ENCODE measurements at places on chromosomes 2 and 18.
A peak's percentile ranks its signal among the peaks of the same experiment; 100 is the strongest.

- no peak for DNase-seq
These were observed 389.7 kb upstream of the ATP5MC3 start for GRCh38 chr2:175571078-175571653.

DNA sequence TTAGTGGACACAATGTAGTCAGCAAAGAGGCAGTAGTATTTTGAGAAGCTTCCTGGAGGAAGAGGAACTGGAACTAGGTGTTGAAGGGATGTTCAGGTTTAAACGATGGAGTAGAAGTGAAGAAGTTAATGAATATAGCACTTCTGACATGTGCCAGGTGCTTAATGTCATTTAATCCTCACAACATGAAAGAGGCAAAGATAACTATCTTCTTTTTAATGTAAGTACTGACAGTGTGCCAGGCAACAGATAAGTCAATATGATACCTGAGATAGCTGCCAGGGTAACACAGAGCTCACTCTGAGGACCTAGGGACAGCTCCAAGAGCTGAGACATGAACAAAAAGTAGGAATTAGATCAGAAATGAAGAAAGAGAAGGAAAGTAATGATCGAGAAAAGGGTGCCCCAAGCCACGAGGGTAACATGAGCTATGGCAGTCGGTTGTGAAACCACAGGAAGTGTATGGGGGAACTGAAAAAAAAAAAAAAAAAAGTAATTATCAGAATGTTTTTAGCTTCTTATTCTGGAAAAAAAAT lies 140.7 kb downstream of the RNF144A start:
- DNase-seq = no peak

GRCh38 chr2:9795071-9795470 lies 48.2 kb upstream of the TAF1B start:
- DNase-seq = no peak

DNA sequence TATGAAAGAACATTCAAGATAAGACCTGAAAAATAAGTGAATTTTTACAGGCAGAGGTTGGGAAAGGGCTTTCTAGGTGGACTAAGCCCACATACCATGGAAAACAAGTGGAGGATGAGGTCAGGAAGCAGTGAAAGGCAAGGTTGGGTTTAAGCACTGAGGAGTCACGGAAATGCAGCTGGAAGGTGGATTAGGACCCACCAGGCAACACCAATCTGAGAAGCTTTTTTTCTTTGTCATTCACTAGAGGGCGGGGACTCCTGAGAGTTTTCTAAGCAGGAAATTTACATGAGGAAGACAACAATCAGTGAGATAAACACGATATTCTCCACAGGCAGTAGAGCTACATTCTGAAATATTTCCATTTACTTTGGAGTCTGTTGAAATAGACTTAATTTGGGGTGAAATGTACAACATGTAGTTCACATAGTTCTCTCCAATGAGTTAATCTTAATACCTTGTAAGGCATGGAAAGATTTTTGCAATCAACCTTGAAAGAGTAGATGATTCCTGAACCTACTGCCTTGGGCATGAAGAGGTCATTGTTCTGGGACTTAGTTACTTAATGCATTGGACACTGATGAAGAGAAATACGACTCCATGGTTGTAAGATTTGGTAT lies 40.7 kb downstream of the VIT start:
- no peak for DNase-seq

DNA sequence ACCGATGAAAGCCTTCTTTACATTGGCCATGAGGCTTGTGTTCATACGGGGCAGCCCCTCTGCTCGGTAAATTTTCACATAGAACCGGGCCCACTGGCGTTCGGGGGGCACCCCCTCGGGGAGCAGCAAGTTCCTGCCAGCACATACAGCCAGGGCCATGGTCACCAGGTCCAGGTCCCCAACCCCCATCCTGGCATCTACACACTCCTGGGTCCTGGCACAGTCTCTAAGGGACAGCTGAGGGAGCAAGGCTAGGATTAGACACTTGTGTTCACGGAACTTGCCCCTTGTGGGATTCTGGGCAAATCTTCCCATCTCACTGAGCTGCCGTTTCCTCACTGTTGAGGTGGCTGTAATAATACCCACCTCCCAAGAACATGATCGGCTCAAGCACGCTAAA lies 5.6 kb upstream of the OTOF start:
- DNase-seq = no peak

- DNase-seq = no peak
These were observed 128.4 kb upstream of the MC4R start for GRCh38 chr18:60500960-60501359.

- DNase-seq = no peak
These were observed 48.5 kb upstream of the ASPRV1 start for GRCh38 chr2:70009762-70010575.

- no peak for DNase-seq
These were observed 19.3 kb upstream of the MGAT5 start for GRCh38 chr2:134234535-134234934.

- no peak for DNase-seq
These were observed 277.2 kb downstream of the BCL2 start for GRCh38 chr18:63042351-63042750.

DNA sequence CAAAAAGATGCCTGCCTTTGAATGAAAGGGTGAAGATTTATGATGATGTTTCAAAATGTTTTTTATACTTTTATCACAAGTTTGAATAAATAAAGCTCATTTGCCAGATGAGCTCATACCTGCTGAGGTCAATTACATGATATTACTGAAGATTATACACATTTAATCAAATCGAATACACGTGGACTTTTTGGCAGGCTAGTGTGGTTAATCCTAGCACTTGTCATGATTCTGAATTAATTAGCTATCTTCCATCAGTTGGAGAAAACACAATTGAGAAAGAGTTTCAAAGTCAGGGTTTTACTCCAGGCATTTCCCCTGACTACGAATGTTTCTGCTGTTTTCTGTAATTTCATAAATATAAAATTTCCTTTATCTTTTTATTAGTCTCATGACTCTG lies 54.4 kb downstream of the LRPPRC start:
- DNase-seq = no peak

GRCh38 chr2:184037273-184037672 lies 561.1 kb upstream of the ZNF804A start:
- no peak for DNase-seq

DNA sequence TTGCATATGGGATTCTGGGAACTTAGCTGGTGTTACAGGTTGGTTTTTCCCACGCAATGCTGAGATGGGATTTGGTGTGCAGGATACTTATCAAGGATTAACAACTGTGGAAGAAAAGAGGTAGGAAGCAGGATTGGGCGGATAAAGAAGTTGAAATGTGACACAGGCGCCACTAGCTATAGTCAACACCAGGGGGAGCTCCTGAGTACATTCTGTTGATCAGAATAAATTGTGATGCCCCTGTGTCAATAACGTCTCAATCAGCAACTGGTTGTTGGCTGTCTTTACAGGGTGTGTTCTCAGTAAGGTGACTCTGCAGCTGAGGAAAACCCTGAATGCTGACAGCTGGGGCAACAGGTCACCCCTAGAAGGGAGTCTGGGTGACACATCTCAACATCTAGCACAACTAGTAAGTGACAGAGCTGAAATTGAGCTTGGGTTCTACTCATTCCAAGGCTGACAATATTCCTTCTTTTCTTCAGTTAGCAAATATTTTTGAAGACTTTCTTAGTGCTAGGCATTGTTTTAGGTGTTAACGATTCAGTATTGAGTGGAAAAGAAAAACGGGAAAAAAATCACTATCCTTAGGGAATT lies 143.0 kb downstream of the ARL6IP6 start:
- DNase-seq = peak; percentile 46

DNA sequence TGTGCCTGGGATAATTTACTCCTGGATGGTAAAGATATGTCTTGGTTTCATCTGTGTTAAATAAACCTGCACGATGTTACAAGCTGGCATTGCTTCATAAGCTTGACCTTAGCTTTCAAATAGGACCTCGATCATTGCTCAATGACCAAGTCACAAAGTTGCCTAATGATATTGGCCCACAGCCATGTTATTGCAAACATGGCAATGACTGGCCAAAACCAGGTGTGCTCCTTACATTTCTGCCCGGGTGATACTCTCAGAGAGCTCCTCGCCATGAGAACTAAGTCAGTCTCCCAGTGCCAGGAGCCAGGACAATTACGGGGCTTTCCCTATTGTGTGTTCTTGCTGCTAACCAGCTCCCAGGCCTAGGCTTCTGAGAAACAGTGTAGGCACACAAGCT lies 72.5 kb upstream of the CYP1B1 start:
- no peak for DNase-seq

- DNase-seq = no peak
These were observed 114.0 kb downstream of the KLHL29 start for GRCh38 chr2:23498943-23499342.

DNA sequence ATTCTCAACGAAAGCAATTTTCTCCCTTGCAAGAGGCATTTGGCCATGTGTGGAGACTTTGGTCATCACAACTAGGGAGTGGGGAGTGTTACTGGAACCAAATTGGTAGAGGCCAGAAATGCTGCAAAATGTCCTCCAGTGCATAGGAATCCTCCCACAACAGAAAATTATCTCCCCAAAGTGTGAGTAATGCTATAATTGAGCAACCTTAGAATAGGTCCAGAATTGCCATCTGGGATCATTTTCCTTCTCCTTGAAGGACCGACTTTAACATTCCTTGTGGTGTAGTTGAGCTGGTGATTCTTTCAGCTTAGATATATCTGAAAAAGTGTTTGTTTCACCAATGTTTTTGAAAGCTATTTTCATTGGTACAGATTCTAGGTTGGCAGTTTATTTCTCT lies 111.2 kb upstream of the SMIM21 start:
- DNase-seq = no peak

DNA sequence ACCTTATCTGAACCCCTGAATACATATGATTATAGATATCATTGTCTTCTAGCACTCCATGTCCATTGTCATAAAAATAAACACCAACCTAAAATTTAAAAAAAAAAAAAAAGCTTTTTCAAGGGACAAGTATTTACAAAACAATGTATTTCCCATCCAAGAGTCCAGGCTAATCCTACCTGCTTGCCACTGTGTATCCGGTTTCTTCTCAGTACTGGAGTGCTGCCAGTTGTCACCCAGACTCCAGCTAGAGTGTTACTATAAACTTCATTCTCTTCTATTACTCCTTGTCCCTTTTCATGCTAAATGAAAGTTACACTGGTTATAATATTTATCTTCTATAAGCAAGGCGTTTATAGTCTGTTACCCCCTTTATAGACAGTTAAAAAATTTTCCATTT lies 35.8 kb downstream of the MSH6 start:
- no peak for DNase-seq

DNA sequence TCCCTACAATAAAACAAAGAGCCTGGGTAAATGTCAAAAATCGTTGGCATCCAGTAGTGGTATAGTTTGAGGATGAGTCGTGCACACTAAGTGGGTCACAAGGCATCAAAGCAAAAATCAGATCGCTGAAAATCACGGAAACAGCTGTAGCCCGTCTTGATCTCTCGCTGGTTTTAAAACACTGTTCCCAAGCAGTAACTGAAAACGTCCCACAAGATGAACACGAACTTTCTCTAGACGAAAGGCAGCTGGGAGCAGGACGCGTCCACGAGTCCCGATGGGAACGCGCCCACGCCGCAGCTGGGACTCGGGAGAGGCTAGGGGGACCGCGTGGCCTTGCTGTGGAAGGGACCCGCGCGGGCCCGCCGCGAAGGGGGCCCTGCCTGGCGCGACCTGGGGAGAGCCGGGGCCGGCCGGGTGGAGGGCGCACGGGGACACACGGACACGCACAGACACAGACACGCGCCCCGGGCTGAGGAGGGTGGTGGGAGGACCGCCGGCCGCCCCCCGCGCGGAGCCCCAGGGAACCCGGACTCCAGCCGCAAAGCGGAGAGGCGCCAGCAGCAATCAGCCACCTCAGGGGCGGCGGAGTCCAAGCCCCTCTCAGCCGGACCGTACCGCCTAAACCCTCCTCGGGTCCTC lies 651 bp downstream of the STK17B start:
- peak; percentile 54 for DNase-seq

- DNase-seq = peak; percentile 26
These were observed 235.7 kb downstream of the CDCA7 start for GRCh38 chr2:173590276-173590861.

DNA sequence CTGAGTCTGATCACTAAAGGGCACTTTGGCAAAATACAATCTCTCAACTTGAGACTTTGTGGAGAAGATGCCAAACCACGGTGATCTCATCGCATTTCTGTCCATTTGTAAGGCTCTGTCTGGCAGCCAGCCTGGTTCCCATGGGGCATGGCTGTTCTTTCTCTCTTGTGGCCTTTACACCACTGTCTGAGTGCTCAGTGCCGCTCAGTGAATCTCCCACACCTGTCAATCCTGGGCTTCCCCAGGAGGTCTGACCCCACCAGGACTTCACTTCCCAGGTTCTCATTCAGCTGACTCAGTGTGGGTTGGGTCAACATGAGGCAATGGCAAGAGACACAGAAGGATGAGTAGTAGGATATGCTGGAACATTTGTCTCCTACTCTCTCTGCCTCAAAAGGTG lies 96.8 kb upstream of the TRIB2 start:
- DNase-seq = no peak

DNA sequence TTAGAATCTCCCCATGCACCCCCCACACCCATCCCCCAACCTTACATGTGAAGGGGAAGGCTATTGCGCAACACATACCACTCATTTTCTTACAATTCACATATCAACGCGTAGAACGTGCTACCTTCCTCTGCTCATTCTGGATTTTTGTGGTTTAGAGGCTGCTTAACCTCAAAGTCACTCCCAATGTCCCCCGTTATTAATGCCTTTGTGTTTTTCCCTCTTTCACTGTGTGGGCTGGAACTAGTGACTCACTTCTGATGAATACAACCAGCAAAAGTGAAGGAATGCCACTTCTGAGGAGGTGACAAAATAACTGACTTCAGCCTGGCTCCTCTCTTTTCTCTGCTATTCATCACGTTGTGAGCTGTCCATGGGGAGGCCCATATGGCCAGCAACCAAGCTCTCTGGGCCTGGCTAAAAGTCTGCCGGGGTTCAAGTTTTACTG lies 342.5 kb upstream of the NXPH2 start:
- no peak for DNase-seq

- DNase-seq = no peak
These were observed 6.5 kb downstream of the TSHZ1 start for GRCh38 chr18:75216911-75217689.

GRCh38 chr2:170985407-170985806 lies 56.4 kb downstream of the GORASP2 start:
- DNase-seq = no peak

- DNase-seq = no peak
These were observed 84.0 kb downstream of the SKA1 start for GRCh38 chr18:50458796-50459195.

GRCh38 chr18:30915336-30915988 lies 127.1 kb downstream of the DSC3 start:
- no peak for DNase-seq

- no peak for DNase-seq
These were observed 91.6 kb downstream of the FAM161A start for GRCh38 chr2:61762292-61762691.
